ENCODE measurements at places on chromosomes 13 and 19.
A peak's percentile ranks its signal among the peaks of the same experiment; 100 is the strongest.

- DNase-seq = no peak
Observed at GRCh38 chr19:6686628-6686975, 16.6 kb upstream of the TNFSF14 start.

DNA sequence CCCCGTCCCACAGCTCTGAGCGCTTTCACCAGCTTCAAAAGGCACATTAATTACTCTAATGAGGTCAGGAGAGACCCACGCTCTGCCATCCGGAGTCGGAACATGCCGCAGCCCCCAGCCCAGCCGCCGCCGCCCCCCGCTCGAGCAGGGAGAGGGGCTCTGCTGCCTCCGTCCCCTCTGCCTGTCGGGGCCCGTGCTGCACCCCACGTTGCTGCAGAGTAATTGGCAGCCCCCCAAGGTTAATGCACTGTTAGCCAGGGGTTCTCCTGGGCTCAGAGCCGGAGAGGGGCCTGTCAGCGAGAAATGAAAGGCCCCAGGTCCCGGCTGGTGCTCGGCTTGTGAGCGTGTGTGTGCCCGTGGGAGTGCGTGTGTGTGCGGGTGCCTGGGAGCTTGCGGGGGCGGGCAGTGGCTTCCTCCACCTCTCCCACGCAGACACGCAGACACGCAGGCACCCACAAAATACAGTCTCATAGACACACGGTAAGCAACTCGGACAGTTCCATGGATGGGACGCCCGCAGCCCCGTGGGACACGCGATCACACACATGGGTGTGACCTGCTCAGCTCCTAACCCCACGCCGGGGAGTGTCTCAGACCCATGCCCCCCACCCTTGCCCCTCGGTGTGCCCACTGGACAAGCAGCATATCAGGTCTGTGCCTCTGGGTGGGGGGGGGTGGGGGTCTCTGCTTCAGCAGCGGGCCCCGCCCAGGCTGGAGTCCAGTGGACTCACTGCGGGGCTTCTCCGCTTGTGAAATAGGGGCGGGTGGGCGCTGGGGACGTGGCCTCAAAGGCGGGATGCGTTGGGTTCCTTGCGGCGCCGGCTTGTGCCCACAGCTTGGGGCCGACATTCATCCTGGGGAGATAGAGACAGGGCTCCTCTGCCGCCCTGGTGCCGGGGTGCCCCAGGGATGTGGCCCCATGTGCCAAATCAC is 4.8 kb upstream of the EFNA2 start:
- no peak for DNase-seq

- DNase-seq = no peak
Observed at GRCh38 chr19:14761607-14762006, 16.8 kb downstream of the ADGRE2 start.

GRCh38 chr13:98839856-98840769 is 87.6 kb upstream of the SLC15A1 start:
- peak; percentile 56 for DNase-seq

GRCh38 chr13:93230261-93230855 is 3.8 kb downstream of the GPC6 start:
- DNase-seq = no peak

DNA sequence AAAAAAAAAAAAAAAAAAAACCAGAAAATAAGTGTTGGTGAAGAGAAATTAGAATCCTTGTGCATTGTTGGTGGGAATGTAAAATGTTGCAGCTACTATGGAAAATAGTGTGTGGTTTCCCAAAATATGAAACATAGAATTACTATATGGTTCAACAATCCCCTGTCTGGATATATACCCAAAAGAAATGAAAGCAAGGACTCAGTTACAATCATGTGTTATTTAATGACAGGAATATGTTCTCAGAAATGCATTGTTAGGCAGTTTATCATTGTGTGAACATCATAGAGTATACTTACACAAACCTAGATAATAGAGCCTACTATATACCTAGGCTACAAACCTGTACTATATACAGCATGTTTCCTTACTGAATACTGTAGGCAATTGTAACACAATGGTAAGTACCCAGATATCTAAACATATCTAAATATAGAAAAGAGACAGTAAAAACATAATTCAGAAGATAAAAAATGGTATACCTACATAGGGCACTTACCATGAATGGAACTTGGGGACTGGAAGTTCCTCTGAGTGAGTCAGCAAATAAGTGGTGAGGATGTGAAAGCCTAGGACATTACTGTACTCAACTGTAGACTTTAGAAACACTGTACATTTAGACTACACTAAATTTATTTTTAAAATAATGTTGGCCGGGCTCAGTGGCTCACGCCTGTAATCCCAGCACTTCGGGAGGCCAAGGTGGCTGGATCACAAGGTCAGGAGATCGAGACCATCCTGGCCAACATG is 25.7 kb upstream of the SLC7A1 start:
- no peak for DNase-seq

DNA sequence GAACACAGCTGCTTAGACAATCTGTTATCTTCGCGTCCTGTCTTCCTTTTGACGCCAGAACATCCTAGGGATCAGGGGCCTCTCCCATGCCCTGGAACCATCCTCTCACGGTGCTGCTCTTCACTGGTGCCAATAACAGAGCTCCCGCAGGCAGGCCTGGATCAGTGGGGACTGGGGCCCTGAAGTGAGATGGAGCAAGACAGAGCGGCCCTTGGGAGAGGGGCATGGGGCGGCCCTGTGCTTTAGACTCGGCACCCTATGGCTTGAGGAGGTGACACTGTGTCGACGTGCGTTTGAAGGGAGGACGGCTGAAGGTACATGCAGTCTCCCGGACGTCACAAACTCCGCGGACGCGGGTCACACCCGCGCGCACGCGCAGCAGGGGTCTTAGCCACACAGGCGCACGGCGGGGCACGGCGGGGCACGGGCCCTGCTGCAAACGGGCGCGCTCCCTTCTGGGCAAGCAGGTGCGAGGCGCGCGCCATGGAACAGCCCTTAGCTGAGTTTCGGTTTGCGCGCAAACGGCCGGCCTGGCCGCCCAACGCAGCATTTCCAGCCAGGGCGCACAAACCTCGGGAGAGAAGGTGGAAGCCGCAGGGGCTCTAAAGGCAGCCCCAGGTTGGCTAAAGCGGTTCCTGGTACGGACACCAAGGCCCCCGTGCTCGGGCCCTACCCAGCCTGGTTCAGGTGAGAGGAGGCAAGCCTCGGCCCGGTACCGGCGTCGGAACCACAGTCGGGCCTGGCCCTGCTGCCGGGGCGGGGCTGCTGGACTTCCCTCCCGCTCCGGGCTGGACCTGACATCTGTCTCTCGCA is 16.5 kb upstream of the RNF17 start:
- DNase-seq = peak; percentile 27

DNA sequence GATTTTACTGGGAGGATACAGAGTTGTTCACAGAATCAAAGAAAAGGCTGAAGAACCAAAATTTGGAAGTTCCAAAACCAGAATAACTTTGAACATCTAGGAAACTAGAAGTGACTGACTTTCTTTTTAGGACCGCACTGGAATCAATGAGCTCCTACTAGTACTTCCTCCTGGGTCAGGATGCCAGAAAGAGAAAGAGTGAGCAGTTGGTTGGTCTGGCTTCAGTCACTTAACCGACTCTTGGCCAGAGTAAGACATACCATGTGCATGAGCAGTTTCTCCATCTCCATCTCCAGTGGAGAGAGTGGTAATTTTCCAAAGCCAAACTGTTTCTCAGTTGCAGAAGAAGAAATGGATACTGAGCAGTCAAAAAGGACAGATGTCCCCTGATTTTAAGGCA is 27.1 kb upstream of the MTUS2 start:
- DNase-seq = no peak

- DNase-seq = no peak
Observed at GRCh38 chr19:16118489-16119033, 6.9 kb downstream of the RAB8A start.

GRCh38 chr13:40075281-40075680 is 419.8 kb downstream of the COG6 start:
- DNase-seq = no peak

GRCh38 chr13:40779796-40780285 is 8.9 kb upstream of the MRPS31 start:
- DNase-seq = no peak

GRCh38 chr13:49062297-49062896 is 86.7 kb downstream of the FNDC3A start:
- DNase-seq = no peak

- no peak for DNase-seq
Observed at GRCh38 chr19:34172661-34173192, 423 bp downstream of the LSM14A start.

DNA sequence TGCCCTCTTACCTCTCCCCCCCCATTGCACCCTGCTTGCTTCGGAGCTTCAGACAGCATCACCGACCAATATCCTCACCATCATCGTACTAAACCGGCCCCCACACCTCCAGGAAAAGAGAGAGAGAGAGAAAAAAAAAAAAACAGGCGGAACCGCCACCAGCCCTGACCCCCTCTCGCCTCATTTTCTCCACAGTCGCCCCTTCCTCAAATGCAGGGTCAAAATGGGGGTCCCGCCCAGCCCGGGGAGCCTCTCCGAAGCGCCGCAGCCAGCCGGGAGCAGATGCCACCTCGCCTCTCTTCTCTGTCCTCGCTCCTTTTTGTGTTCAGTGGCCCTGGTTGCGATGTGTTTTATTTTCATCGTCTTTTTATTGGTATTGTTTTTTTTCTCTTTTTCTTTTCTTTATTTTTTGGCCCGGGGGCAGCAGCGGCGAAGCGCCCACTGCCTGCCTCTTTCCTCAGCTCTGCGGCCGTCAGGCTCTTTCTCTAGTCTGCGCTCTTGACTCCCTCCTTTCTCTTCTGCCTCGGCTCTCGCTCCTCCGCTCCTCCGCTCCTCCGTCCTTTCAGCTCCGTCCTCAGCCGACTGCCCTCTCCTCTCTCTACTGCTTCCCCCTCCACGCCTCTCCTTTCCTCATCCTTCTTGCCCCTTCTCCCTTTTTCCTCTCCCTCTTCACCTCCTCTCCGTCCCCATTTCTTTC is 41.4 kb downstream of the DEDD2 start:
- no peak for DNase-seq

GRCh38 chr13:85828094-85828684 is 29.0 kb upstream of the SLITRK6 start:
- no peak for DNase-seq

- no peak for DNase-seq
Observed at GRCh38 chr19:34995551-34995950, 4.6 kb upstream of the GRAMD1A start.

DNA sequence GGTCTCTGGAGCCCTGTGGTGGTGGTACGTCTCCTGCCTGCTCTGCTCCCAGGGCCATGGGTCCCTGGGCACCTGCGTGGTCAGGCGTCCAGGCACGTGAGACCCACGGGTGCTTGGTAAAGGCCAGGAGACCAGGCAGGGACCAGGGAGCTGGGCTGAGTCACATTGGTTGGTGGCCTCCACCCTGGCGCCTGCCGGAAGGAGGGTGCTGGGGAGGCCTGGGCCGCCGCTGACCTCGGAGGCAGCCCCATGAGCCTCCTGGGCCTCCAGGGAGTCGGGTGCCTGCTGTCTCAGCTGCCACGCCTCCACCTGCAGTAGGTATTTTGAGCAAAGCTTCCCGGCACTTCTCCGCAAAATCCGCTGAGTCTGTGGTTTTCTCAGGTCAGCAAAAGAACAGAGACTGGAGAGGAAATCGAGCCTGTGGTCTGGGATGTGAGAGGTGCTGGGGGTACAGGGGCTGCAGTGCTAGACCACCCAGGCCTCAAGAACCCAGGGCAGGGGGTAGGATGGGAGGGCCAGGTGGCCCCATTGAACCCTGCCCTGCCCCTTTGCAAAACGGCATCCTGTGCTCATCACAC is 3.6 kb upstream of the PLK5 start:
- no peak for DNase-seq

Data from nucleus accumbens (tissue), 56 donors.